ENCODE measurements at places on chromosomes 5 and 9.

- DNase-seq = no peak
Observed at GRCh38 chr5:139711067-139711905, 63.1 kb downstream of the CXXC5 start.

- no peak for DNase-seq
Observed at GRCh38 chr5:146338774-146339714, at the start of gene POU4F3. TSS of gene POU4F3 (plus strand) at chr5:146338839. CDS start at chr5:146339113, 274 bp downstream.

GRCh38 chr9:68629042-68629441 is 76.0 kb upstream of the PIP5K1B start:
- no peak for DNase-seq

DNA sequence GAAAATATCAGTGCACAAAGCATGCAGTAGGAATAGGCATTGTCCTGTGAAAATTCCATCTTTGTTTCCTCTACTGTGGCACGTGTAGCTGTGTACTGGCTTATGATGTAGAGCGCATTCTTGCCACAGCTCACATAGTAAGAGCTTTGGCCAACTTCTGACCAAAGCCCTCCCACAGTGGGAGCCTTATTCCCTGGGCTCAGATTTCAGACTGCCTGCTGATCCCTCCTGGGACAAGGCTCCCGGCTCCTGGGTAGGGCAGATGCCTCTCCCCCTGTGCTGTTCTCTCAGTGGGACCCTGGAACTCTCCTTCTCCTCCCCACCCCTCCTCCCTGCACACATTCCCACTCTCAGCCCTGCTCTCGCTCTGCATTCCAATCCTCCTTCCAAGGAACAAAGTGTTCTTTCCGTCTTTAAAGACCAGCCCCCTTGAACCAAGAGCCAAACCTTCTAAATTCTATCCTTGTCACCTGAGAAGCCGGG is 17.5 kb downstream of the LCP2 start:
- no peak for DNase-seq

GRCh38 chr5:96439477-96440184 is 6.6 kb upstream of the PCSK1 start:
- no peak for DNase-seq

DNA sequence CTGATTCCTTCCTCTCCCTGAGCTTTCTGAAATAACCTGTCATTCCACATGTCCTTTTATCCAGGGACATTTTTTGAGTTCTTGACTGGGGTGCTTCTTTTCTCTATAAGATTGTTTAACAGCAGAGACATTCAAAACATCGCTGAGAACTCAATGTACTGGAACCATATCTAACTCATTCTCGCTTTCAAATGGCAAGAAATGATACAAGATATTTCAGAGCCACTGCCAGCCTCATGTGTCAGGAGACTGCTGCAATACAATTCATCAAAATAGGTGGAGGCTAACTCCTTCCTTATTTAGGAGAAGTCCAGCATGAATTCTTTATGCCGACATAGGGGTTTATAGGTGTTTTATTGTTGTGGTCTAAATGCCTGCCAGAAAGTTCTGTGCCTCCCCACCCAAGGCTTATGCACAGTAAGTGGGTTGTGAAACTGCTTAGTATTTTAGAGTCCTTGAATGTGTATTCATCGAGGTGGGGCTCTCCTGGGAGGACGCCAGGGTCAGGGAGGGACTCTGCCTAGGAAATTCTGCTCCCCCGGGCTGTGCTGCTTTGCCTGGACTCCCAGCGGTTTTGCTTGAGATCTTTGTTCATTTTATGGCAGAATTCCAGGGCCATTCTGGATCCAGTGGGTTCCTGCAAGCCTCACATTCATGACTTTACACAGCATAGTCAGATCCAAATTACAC is 53.9 kb downstream of the ZNF474 start:
- peak; percentile 80 for DNase-seq

- no peak for DNase-seq
Observed at GRCh38 chr5:126363658-126364057, 59.6 kb upstream of the GRAMD2B start.

DNA sequence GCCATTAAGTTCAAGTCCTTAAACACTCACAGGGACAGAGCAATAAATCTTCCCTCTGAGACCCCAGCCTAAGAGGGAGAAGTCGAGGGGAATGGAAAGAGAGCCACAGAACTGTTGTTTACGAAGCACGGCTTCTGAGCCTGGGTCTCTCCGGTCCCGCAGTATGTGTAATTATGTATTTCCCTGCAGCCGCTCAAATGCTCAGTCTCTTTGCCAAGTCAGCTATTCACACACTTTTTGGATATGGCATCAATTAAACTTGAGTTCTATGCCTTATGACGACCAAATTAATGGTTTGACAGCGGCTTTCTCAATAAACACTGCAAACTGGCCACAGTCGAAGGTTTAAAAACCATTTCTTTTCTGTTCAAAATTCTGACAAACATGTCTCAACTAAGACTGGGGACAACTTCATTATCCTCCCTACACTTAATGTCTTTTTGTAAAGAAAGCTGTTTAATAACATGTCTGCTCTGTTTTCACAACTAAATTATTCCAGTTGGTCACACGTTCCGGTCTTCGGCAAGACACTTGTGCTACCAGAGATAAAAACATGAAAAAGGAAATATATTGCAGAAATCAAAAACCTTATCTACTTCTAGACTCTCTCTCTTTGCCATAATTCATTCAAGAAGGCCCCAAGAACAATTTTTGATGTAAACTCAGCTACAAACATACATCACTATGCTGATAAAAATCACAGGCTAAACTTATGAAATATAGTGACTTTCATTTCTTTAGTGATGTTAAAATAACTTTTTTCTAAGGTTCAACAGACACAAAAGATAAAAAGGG is 203.2 kb downstream of the GAPVD1 start:
- DNase-seq = no peak

- DNase-seq = no peak
Observed at GRCh38 chr5:74916831-74917710, 50.9 kb upstream of the FAM169A start.

DNA sequence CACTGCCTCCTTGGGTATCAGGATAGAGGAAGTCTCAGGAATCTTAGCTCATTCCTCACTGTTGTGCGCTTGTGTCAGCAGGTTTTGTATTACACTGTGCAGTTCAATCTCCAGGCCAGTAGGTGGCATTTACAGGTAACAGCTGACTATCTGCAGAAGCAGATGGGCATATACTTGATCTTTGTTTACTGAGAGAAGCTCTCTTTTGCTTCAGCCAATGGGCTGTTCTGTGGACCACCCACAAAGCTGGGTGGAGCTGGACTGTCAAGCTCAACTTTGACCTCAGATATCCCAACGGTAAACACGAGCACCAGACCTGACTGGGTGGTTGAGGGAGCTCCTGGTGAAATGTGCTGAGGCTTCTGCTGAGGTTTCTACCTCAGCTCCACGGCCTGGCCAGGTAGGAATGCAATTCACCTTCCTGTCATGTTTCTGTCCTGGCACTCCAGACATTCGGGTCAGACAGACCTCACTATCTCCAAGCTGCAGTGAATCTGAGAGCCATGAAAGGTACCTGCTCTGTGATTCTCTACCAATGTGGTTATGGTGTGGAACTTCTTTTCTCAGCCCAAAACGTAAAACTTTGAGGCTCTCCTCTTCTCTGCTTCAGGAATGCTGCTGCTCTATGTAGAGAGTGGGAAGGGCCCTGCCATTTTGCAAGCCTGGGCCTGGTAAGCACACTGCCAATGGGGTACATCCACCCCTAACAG is 167.9 kb upstream of the ACTBL2 start:
- DNase-seq = no peak

GRCh38 chr9:122372856-122373845 is 2.3 kb downstream of the PTGS1 start:
- no peak for DNase-seq

- no peak for DNase-seq
Observed at GRCh38 chr5:143741421-143741820, 70.5 kb upstream of the HMHB1 start.

- DNase-seq = no peak
Observed at GRCh38 chr5:117999939-118000549, 988.3 kb downstream of the DTWD2 start.

- DNase-seq = peak; percentile 69
Observed at GRCh38 chr9:134055981-134056461, 11.8 kb downstream of the BRD3 start.

DNA sequence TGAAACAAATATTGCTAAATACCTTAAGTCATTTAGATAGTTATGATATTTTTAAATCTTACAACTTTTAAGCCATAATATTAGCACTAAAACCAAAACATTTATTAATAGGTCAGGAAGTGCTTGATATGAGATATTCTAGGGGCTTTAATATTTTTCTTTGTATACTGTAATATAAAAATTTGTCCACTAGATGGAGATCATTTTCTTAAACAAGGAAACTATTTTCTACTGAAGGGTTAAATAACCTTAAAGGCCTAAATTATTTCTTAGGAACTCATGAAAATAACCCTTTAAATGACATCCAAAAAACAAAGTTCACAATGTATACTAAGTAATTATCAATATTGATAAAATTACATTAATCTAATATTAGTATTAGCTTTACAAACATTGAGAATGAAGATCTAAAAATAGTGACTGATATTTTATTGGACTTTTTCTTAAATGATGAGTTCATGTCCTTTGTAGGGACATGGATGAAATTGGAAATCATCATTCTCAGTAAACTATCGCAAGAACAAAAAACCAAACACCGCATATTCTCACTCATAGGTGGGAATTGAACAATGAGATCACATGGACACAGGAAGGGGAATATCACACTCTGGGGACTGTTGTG is 635.7 kb downstream of the RAB3C start:
- no peak for DNase-seq

DNA sequence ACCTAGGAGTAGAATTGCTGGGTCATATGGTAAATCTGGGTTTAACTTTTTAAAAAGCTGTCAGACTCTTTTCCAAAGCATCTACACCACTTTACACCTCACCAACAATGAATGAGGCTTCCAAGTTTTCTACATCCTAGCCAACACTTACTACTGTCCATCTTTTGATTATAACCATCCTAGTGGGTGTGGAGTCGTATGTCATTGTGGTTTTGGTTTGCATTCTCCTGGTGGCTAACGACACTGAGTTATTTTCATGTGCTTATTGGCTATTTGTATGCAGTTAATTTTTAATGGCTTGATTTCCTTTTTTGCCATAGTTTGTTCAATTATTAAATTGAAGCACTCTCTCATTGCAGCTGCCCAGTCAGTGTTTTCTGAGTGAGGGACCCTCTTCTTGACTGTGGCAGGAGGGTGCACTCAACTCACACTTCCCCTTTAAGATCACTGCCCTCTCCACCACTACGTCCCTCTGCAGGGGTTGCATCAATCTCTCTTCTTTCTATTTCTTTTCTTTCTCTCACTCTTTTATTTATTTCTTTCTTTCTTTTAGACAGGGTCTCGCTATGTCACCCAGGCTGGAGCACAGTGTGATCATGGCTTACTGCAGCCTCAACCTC is 182.3 kb downstream of the C9orf152 start:
- no peak for DNase-seq

GRCh38 chr9:122307061-122307460 is 42.4 kb downstream of the MRRF start:
- no peak for DNase-seq

DNA sequence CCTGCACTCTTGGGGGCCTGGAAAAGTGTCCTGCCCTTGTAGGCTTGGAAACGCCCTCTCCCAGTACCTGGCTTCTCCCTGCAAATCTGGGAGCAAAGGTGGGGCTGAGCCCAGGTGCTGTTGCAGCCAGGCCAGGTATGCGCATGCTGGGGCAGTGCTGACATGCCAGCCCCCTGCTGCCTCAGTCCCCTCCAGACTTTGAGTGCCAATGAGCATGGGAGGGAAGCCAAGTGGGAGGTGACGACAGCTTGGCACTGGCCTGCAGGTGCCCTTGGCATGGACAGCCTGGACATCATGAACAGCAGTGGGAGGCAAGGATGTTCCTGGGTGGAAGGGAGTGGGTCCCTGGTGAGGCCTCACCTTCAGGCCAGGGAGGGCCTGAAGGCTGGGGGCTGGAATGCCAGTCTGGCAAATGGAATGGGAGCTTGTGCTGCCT is 1494.4 kb upstream of the NUDT12 start:
- no peak for DNase-seq

GRCh38 chr5:105639068-105639467 is 2031.7 kb downstream of the EFNA5 start:
- DNase-seq = no peak

DNA sequence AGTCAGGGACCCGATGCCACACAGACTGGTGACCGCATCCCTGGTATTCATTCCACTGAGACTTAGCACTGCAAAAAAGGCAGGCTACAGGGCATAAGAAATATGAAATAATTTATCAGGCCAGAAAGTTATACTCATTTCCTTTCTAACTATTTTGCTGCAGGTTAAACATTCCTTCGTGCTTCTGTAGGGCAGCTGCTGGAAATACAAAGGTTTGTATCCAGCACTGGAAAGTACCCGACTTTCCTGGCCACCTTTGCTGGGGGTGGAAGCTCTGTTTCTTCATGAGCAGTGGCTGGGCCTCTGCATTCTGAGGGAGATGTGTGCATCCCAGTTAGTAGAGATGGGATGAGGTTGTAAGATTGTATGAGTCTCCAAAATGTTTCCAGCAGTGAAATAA is 478.6 kb upstream of the WWC1 start:
- DNase-seq = no peak

DNA sequence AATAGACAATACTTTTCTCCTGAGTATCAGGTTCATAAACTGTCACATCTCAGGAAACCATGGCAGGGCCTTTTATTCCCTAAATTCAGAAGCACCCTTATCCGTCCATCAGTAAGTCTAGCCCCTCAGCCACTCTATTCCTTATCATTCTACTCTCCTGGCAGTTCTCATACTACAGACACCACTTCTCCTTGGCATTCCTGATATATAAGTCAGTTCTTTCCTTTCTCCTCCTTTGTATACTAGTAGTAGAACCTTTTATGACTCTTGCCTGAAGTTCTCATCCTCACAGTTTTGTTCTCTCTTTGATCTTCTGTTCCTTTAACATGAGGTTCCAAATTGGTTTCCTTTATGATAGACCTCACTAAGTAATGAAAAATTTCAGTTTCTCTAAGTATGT is 29.3 kb downstream of the GRAMD2B start:
- no peak for DNase-seq

DNA sequence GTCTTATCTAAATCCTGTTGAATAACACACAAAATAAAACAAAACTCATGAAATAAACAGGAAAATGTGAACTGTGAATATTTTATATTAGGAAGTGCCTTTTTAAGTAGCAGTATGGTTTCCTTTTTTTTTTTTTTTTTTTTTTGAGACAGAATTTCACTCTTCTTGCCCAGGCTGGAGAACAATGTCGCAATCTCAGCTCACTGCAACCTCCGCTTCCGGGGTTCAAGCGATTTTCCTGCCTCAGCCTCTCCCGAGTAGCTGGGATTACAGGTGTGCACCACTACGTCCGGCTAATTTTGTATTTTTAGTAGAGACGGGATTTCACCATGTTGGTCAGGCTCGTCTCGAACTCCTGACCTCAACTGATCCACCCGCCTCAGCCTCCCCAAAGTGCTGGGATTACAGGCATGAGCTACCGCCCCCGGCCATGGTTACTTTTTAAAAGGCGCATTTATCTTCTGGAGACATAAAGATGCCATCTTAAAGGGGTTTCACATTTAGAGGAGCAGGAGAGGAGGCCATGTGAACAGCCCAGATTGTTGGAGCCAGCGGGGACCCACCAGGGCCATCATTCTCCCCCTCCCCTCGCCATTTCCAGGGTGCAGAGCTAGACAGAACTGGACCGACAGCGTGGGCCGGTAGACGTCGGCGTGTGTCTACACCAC is 64.1 kb downstream of the ROR2 start:
- DNase-seq = no peak

- DNase-seq = no peak
Observed at GRCh38 chr5:7078101-7078500, 317.8 kb upstream of the ADCY2 start.

- no peak for DNase-seq
Observed at GRCh38 chr5:167688341-167689130, 602.9 kb upstream of the WWC1 start.
